ENCODE measurements at places on chromosomes 1 and 21. TPM values are rescaled to one million over a fixed set of nuclear protein-coding genes. Genes with fewer than 3 reads are reported as not detected.

Gene SLAMF1
- not detected for total RNA-seq

Gene OVAAL
- not detected for total RNA-seq

Gene EDEM3
- 13.6 TPM for total RNA-seq

Gene SAMSN1
- 0.07 TPM for total RNA-seq

Gene FCAMR
- not detected for total RNA-seq

Gene FOXD3
- total RNA-seq = not detected

Gene HMGCS2
- total RNA-seq = not detected

Gene LRRC7
- total RNA-seq = not detected

Gene SLC6A9
- total RNA-seq = 4.1 TPM

Gene TNFRSF1B
- 1.5 TPM for total RNA-seq

Gene S100A14
- 11.2 TPM for total RNA-seq

Gene PHGDH
- 204 TPM for total RNA-seq

Gene LENEP
- total RNA-seq = not detected

Gene E2F2
- total RNA-seq = 6.5 TPM

Data from epithelial cell of proximal tubule (primary cell).